ENCODE measurements at places on chromosomes 6 and 20.

DNA sequence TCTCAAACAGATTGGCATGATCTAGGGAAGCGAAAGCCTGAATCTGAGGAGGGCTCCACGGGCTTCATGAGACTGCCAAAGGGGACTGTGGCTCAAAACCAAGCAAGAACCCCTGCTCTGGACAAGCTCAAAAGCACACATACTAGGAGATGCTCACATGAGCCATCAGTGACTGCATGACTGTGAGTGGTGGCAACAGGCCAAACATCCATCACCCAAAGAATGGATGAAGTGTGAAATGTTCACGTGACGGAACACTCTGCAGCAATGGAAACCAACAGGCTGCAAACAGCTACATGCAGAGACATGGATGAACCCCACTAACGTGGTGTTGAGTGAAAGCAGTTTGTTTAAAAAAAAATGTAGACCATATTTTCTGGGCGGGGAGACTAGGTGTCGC is 136.3 kb downstream of the PREX1 start:
- no peak for DNase-seq

GRCh38 chr6:168345896-168346754 is 26.5 kb upstream of the DACT2 start:
- DNase-seq: no peak

- no peak for DNase-seq
These were observed 144.3 kb upstream of the TENT5A start for GRCh38 chr6:81896525-81897503.

DNA sequence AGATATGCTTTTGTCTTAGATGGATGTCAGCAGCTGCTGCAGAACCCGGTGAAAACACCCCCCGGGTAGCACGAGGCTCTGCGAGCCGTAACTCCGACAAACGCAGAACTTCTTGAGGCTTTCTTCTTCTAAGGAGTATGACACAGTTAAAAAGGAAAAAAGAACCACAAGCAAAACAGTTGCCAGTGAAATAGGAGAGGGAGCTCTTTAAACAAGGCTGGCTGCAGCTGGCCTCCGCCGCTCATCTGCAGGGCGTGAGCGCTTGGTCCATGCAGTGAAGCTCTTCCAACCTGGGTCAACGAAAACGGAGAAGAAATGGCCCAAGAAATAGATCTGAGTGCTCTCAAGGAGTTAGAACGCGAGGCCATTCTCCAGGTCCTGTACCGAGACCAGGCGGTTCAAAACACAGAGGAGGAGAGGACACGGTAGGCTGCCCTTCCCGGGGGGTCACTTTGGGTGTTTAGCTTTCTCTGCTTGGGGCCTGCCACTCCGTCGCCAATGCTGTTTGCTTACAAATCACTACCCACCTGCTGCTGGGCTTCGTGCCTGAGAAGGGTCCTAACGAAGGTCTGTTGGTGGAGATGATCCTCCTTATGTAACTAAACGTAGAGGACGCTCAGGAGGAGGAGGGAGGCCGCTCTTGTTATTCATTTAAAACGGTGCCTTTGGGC is 13.2 kb downstream of the SYTL3 start:
- no peak for DNase-seq

- DNase-seq: no peak
These were observed 7.2 kb downstream of the ZBTB2 start for GRCh38 chr6:151384151-151384550.

DNA sequence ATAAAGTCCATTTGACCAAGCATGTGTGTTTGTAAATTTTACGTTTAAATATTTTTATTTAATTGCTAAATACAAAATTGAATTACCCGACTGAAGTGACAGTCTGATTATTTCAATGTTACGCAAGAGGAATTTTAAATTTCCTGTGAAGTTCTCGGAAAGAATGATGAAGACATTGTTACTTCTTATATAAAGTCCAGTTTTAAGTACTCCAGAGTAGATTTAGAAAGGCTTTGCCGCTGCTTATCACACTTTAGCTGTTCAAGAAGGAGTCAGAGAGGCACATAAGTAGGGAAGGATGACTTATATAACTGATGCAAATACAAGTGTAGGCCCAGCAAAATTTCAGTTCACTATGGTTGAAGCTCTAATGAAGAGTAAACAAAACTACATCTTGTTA is 265.1 kb upstream of the CITED2 start:
- no peak for DNase-seq

GRCh38 chr6:7137335-7138045 is 29.7 kb downstream of the RREB1 start:
- no peak for DNase-seq

- DNase-seq: no peak
These were observed 894.3 kb downstream of the TFAP2A start for GRCh38 chr6:9520417-9521151.

- no peak for DNase-seq
These were observed 80.3 kb downstream of the LPA start for GRCh38 chr6:160583794-160584193.

DNA sequence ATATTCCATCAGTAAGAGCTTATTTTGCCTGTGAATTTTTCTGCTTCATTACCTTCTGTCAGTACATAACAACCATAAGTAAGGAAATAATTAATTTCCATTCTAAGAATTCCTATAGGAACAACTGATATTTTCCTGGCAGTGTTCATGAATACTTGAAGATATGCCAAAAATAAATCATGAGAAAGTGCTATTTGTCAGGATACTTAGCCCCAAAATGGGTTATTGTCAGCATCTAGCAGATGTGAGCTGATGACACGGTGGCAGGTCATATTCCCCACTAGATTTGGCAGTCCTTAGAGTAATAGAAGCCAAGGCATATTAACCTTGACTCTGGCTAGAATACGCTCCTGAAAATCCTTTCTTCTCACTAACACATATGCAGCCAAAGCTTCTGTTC is 43.2 kb upstream of the CRISP1 start:
- no peak for DNase-seq

- no peak for DNase-seq
These were observed 103.6 kb upstream of the BMP2 start for GRCh38 chr20:6663751-6664388.

GRCh38 chr6:22636452-22636851 is 67.1 kb downstream of the HDGFL1 start:
- DNase-seq: no peak

GRCh38 chr6:44104481-44105021 is 22.7 kb downstream of the MRPL14 start:
- no peak for DNase-seq

DNA sequence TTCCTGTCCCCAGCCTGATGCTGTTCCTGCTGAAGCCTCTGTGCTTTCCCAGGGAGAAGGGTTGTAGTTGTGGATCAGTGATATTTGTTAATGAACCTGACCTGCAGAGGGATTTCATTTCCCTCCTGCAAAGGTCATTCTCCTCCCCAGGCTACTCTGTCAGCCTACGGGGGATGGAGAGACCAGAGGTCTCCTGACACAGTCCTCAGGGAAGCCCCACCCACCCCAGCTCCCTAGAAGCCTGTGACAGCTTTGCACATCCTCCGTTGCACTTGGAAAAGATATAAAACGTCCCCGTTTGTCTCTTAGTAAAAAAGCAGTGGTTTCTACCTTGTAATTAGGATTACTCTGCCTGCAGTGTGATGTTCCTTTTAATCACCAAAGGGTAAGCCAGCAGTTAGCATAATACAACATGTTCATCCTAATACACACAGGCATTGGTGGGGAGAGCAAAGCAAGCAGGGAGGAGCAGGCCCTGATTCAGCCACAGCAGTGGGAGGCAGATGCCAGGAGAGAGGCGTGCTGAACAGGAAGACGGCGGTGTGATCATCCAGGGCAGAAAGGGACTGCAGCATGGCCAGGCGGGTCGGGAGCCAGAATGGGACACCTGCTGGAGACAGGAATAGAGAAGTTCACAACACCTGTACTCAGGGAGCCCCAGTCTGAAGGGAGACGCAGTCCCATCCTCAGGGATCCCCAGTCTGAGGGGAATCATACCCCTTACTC is 293.5 kb downstream of the LRFN2 start:
- DNase-seq: no peak

- no peak for DNase-seq
These were observed 20.9 kb downstream of the DLL1 start for GRCh38 chr6:170269846-170270541.

GRCh38 chr20:41889844-41890224 is 271.7 kb upstream of the CHD6 start:
- no peak for DNase-seq

DNA sequence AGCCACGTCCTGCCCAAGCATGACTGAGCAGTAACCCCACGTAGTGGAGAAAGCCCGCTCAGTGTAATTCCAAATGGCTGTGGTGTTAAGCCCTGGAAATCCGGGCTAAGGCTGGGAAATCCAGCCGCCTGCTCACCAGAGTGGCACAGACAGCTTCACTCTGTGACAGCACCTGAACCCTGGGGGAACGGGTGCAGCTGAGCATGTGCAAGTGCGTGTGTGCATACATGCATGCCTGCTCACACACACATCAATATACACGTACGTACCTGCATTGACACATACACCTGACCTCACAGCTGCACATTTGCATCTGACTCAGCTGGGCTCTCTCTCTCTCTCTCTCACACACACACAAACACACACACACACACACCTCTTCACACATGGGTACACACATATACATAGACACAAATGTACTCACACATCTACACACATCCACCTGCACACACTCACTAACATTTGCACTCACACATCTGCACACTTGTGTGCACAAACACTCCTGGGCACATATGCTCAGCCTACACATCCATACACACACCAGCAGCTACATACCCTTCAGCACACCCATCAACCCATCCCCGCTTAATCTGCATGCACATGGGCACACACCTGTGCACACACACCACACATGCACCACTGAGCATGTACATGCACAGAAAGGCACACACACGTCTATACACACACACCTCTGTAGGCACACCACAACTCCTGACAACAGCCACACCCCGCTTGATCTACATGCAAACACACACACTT is 114.1 kb downstream of the GRM4 start:
- DNase-seq: no peak

- no peak for DNase-seq
These were observed 10.7 kb upstream of the BPIFB1 start for GRCh38 chr20:33272155-33272873.

- DNase-seq: no peak
These were observed 80.8 kb downstream of the GMPR start for GRCh38 chr6:16318953-16319720.

GRCh38 chr20:20710443-20711315 is 1.8 kb downstream of the RALGAPA2 start:
- no peak for DNase-seq

DNA sequence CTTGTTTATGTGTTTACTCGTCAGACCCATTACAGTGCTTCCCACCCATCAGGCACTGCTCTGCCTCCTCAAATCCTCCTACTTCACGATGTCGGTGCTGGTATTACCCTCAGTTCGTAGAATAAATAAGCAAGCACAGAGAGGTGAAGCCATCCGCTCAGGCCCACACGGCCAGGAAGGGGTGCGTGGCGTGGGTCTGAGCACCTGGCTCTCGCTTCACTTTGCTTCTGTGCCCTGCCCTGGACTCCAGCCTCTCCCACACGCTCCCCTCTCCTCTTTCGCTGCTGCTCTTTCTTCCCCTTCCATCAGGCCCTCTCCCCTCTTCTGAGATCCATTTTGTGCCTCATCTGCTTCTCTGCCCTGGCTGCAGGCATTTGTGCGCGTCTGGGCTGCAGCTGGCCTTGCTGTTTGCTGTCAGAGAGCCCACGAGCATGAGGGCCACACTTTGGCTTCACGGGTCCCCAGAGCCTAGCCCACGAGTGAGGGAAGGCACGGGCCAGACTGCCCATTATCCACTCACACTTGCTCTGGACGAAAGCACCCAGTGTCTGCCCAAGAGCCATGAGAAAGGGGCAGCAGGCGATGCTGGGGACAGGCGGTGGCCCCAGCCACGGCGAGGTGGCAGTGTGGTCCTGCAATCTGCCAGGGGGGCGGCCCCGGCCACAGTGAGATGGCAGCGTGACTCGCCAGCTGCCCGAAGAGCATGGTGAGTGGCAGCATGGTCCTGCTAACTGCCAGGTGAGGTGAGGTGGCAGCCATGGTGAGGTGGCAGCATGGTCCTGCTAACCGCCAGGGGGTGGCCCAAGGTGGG is 96.2 kb upstream of the MPC1 start:
- DNase-seq: no peak

DNA sequence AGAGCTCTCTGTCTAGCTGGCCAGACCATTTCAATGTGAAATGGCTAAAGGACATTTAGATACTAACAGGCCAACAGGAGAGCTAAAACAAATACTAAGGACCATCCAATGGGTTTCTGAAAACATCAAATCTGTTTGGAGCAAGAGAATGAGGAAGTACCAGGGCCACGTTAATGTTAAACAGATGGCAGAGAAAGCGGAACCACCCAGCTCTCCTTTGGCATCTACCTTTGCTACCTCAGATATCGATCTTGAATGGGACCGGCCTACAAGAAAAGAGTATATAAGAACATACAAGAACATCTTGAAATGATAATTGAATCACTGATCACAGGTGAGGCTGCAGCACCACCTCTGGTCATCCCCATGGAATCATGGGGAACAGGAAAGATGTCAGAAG is 31.8 kb downstream of the KCNK5 start:
- DNase-seq: no peak

- DNase-seq: no peak
These were observed 586.5 kb upstream of the EPHA7 start for GRCh38 chr6:94005835-94006234.

DNA sequence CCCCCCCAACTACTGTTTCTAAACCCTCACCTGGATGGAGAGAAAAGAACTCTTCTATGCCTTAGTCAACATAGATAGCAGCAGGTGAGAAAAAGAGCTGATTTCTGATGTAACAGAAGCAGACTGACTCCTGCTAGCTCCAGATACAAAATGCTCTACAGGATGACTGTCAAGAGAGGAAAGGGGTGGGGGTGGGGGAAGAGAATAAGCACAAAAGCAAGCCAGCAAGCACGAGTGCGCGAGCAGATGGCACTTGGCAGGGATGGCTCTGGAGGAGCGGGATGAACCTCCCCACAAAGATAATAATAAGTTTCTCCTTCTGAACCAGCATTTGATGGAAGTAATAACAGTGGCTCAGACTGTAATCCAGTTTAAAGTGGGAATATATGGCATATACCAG is 45.6 kb upstream of the SPDEF start:
- DNase-seq: no peak

DNA sequence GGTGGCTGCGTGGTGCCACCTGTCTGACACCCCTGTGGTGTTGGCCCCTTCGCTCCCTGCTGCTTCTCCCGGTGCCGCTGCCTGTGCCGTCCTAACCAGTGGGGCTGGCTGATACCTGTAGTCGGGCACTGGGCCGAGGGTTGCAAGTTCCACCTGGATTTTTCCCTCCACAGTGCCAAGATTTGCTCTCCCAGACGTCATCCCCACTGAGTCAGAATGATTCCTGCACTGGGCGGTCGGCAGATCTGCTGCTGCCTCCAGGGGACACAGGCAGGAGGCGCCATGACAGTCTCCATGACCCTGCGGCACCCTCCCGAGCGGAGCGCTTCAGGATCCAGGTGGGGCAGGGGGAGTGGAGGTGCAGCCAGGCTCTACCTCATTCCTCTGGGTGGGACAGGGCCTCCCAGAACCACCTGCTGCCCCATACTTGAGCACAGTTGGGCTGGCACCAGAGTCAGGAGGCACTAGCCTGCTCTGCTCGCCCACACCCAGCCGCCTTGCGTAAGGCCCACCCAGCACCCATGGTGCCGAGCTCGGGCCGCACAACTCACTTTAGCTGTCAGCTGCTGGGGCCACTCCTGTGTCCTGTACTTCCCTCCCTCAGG is 60.2 kb downstream of the TCP11 start:
- DNase-seq: no peak

Data from activated CD8-positive, alpha-beta memory T cell treated with anti-CD3 and anti-CD28 coated beads for 4 hours (primary cell).